Activated CD4-positive, alpha-beta T cell treated with anti-CD3 and anti-CD28 coated beads for 1 hour (primary cell): ENCODE measurements at places on chromosomes 7 and 10.

- DNase-seq = no peak
Measured at GRCh38 chr7:52289247-52289646, 746.2 kb upstream of the POM121L12 start.

- no peak for DNase-seq
Measured at GRCh38 chr10:122571892-122572291, 11.3 kb downstream of the DMBT1 start.

GRCh38 chr7:145643981-145644380 is 472.6 kb upstream of the CNTNAP2 start:
- DNase-seq = no peak

DNA sequence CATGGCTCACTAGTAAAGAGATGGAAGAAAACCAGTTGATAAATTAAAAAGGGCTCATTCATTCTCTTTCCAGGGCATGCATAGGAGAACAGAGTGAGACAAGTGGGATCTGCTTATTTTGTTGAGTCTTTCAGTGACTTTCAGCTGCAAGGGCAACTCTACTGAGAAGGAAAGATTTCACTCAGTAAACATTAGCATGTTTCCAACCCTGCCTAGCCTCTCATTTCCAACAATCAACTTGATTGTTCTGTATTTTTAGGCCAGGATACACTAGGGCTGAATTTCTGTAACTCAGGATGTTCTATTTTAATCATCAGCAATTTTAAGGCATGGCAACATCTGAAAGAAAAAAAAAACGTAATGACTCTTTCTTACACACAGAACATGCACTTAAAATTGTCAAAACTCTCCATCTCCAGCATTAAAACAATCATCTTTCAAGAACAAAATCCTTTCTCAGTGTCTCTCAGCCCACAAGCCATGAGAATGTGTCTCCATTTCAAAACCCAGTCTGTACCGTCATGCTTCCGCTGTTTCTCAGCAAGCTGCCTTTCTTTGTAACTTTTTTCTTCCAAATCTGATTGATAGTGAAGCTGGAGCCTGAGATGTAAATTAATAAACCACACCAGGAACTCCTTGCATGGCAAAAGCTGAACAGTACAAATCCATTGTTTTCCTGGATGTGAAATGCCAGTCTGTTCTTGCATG is 147.2 kb upstream of the KLF14 start:
- no peak for DNase-seq

DNA sequence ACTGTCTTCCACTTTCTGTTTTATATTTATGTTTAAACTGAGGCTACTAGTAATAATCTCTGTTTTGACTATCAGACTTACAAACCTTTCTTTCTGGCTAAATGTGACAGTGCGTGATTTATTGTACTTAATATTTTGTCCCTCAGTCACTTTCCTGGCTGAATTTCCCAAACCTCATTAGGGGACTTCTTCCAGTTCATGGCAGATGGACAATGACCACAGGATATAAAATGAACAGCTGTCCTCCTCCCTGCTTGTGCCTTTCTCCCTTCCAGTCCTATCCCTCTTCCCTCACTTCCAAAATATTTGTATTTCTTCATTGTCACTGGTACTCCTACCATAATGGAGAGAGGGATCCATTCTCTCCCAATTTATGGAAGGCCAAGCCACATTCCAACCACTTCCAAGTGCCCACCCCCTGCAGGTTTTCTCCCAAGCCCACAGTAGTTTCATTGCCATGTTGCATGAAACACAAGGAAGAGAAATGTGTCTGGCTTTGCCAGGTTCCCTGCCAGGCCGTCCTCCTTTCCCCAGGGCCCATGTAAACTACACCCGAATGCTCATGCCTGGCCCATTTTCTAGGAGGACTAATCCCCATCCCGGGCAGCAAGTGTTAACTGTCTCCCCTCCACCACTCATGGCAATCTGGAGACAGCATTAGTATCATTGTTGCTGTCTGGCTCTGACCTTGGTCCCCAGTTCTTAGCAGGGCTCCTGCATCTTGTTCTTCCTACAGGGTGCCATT is 269.5 kb upstream of the SLC26A5 start:
- no peak for DNase-seq

DNA sequence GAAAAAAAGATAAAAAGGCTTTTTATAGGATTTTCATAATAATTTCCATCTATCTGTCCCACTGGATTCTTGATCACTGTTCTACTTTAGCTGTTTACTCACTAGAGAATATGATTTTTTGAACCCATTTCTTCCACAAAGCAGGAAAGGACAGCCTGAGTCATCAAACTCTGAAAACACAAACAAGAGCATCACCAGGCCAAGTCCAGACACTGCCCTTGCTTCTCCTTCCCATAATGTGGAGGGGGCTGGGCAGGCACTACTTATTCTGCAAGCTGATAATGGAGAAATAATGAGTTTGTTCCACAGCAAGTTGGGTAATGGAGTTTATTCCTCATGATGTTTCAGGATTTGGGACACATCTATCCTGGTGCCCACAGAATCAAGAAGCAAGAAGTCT is 13.0 kb upstream of the KCNIP2 start:
- no peak for DNase-seq

GRCh38 chr7:128988372-128988771 is 50.6 kb downstream of the IRF5 start:
- no peak for DNase-seq

- DNase-seq = no peak
Measured at GRCh38 chr7:94239661-94240234, 154.9 kb upstream of the COL1A2 start.

GRCh38 chr7:70371652-70372051 is 760.3 kb upstream of the GALNT17 start:
- DNase-seq = no peak

DNA sequence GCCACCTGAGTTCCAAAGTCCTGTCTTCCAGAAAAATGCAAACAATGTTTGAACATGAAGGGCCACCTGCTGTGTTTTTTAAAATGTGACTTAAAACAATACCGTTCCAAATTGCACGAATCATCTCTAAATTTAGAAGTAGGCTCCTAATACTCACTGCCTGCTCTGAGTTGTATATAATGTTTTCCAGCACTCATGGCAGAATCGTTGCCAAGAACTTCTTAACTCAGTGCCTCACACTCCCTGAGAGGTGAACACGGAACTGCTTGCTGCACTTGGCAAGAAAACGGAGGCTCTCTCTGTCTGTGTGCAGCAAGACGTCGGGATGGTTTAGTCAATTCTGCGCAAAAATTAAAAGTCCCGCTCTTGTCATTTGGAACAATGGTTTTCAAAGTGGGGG is 757.3 kb upstream of the AUTS2 start:
- DNase-seq = no peak

DNA sequence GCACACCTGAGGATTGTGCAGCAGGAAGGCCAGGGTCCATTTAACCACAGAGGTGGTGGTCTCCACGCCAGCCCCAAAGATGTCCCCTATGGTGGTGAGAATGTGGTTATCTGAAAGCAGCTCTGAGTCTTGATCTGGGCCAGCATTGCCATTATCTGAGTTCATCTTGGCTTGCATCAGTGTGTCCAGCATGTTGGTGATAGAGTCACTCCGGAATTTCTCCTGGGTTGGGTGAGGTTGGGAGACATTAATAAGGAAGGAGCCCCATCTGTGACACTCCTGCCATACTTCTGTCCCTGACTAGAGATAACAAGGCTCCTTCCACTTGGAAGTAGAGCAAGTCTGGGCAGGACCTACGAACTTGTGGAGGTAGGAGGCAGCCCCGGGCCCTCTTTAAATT is 4.2 kb downstream of the CYP17A1 start:
- DNase-seq = no peak

DNA sequence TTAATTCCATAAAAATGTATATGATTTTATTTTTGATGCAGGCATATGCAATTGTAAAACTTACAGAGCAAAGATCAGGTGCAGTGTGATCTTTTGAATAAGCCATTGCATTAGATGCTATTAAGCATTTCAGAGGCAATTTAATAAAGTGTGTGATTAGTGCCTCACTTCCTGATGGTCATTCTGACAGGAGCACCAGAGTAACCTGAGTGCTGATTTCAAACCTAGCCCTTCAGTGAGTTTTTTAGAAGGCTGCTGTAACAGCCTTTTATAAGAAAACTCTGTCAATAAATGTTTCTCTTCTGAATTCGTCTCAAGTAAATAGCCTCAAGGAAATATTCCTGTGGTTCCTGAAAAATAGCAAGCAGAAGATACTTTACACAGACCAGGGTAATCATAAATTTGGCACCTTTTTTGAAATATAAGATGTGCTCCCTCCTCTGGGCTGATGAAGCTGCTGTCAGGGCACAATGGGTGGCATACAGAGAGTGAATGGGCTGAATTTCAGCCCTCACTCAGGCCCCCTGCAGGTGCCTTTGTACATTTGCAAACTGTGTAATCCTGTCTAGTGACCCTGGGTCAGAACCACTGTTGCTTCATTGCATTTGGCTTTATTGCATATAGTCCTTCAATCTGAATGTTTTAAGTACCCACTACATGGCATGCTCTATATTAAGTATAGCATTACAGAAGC is 193.7 kb upstream of the CSTF2T start:
- DNase-seq = no peak
